ENCODE measurements at places on chromosomes 7 and 10. TPM values are rescaled to one million over a fixed set of nuclear protein-coding genes. Genes with fewer than 3 reads are reported as not detected.

MRPL43 gene
- 70.7 TPM for total RNA-seq

SLC29A4 gene
- total RNA-seq, result 120 TPM

IQUB gene
- 2.5 TPM for total RNA-seq

C10orf71 gene
- total RNA-seq, result not detected

NRG3 gene
- 32.2 TPM for total RNA-seq

CHAT gene
- not detected for total RNA-seq

CLRN3 gene
- 2.7 TPM for total RNA-seq

STYXL1 gene
- total RNA-seq, result 48.5 TPM

PHF14 gene
- 63.9 TPM for total RNA-seq

PRSS1 gene
- 26.9 TPM for total RNA-seq

ERCC6 gene
- total RNA-seq, result 30.2 TPM

ZNF503 gene
- total RNA-seq, result 33.7 TPM

- no peak for DNase-seq
These were observed 65.8 kb upstream of the CAMK2B start for GRCh38 chr7:44391171-44391570.

GRCh38 chr10:78868456-78868855 is 200.3 kb upstream of the ZMIZ1 start:
- no peak for DNase-seq

DNA sequence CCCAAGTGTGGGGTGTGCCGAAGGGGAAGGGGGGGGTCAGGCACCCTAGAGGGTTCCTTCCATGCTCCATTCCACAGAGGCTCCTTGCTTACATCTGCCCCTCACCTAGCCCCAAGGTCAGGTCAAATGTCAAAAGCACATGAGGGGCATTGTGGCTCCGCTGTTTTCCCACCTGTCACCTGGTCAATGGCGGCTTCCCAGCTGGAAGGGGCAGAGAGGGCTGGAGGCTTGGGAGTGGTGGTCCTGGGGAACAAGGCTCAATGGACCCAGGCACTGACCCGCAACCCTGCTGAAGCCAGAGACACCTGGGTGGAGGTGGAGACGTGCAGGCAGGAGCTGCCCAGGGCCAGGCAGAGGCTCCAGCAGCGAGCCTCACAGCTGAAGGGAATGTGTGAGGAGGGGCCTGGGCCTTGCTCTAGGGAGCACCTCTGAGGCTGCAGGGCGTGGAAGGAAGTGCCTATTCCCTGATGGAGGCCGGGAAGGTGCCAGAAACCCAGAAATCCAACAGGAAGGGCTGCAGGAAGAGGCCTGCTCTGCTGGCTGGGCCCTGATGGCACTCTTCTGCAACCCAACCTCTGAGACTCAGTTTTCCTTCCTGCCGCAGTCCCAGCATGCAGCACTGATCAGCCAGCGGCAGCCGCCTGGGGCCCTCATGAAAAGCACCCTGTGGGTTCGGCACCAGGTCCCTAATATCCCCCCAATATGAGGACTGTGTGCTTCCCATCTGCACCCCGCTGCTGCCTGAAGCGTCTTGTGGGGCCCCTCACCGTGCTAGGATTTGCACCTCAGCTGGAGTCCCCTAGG is 16.0 kb downstream of the RASGEF1A start:
- peak; percentile 5 for DNase-seq

DNA sequence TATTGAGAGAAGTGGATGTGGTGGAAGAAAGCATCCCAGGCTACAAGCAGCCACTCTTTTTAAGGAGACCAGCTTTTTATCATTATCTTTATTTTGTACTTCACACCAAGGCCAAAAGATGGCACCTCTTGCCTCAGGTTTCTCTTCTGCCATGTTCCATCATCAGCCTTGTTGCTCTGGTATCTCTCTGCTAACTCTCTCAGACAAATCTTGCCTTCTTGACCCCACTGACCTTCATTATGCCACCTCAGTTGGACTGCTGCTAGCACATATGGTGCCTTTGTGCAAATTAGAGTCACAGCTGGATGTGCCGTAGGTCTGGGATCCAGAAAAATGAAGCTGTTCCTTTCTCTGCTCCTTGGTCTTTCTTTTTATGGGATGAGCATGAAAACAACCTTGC is 47.1 kb upstream of the DYNC1I1 start:
- DNase-seq, result no peak

- DNase-seq, result no peak
These were observed 2.5 kb downstream of the CCDC6 start for GRCh38 chr10:59903871-59904270.

DNA sequence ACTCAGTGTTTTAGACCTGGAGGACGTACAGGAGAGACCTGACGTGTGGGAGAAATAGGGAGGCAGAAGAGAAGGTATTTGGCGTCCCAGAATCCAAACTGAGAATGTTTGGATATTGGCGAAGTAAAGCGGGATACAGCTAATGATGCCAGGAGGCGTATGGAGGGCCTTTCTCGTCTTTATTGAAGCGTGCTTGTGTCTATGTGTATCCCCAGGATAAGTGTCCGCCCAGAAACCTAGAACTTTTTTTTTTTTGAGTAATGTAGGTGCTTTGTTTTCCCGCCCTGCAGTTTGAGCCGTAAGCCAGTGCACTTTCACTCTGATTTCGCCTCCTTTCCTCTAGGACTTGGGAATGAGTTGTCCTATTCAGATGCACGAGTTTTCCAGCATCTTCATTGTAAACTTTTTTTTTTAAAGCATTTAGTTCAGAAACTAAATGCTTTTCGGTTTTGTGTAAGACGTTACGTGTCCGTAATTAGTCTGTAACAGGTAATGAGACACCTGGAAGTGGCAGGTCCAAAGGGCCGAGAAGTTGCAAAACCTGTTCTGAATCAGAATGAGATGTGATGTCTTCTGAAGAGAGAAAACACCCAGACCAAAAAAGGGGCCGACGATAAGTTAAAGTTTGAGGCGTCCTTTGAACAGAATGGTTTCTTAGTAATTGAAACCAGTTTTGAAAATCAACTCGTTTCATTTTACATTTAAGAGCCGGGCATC is 746 bp downstream of the ARL5B start:
- DNase-seq, result no peak

- no peak for DNase-seq
These were observed 20.2 kb upstream of the SMC3 start for GRCh38 chr10:110547139-110547761.

GRCh38 chr7:133265821-133266220 is 12.9 kb downstream of the EXOC4 start:
- no peak for DNase-seq

DNA sequence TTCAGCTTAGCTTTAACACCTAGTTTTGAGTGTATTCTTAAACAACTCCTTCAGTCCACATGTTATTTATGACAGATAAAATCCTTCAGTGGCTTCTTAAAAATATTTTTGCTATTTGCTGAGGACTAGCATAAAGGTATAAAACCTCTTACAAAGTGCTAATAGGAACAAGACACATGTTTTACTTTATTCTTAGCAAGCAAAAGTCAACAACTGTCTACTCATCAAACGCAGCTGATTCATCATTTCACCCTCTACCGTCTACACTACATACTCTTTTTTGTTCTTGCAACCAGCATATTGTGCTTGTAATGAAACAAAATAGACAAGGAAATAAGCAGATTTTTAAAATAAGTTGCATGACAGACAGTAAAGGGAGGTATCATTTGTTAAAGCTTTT is 319.7 kb downstream of the SNX13 start:
- DNase-seq, result no peak

GRCh38 chr7:153934629-153935028 is 117.6 kb upstream of the DPP6 start:
- DNase-seq, result no peak

- no peak for DNase-seq
These were observed 28.7 kb downstream of the PUS7 start for GRCh38 chr7:105493196-105493922.

DNA sequence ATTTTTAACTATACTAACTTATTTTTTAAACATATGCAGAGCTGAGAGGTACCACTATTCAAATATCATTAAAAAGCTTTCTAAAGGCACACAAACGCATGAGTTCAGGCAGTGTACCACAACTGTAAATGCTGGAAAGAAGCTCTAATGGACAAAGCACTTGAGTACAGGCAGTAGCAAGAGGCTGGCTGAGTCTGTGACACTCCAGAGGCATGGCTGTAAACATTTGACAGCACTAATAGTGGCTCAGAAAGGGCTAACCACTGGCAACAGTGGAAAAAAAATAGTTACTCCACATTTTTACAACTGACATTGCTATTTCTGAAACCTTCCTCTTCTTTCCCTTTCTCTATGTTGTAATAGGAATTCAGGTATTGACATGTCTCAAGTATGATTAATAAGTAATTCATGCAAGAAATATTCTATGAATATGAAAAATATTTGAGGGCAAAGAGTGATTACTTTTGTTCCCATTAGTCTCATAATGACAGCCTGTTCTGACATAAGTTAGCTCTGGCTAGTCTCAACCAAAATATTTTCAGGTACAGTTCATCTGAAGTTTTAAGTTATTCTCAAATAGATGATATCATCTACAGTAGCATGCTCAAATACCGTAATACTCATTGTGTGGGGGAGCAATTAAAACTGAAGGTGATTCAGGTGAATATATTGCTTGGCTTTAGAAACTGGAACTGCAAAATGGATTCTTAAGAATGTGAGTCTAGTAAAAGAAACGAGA is 324.0 kb upstream of the POT1 start:
- DNase-seq, result no peak

GRCh38 chr10:131700032-131700431 is 200.8 kb upstream of the PPP2R2D start:
- peak; percentile 6 for DNase-seq

GRCh38 chr7:36207451-36208291 is 54.6 kb downstream of the EEPD1 start:
- DNase-seq, result no peak

DNA sequence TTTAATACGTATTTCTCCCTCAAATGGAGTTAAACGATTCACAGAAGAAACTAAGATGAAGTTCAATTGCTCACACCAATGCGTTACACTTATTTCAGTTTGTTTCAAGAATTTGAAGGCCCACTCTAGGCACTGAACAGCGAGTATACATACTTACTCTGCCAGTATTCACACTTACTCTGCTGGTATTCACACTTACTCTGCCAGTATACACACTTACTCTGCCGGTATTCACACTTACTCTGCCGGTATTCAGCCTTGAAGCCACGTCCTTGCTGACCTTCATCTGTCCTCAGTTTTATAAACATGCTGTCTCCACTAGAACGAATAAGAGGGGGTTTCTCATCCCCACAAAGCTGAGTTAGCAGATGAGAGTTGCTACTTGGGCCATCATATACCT is 86.0 kb downstream of the CUBN start:
- no peak for DNase-seq

GRCh38 chr7:157616426-157616825 is 279.6 kb downstream of the DNAJB6 start:
- DNase-seq, result no peak

DNA sequence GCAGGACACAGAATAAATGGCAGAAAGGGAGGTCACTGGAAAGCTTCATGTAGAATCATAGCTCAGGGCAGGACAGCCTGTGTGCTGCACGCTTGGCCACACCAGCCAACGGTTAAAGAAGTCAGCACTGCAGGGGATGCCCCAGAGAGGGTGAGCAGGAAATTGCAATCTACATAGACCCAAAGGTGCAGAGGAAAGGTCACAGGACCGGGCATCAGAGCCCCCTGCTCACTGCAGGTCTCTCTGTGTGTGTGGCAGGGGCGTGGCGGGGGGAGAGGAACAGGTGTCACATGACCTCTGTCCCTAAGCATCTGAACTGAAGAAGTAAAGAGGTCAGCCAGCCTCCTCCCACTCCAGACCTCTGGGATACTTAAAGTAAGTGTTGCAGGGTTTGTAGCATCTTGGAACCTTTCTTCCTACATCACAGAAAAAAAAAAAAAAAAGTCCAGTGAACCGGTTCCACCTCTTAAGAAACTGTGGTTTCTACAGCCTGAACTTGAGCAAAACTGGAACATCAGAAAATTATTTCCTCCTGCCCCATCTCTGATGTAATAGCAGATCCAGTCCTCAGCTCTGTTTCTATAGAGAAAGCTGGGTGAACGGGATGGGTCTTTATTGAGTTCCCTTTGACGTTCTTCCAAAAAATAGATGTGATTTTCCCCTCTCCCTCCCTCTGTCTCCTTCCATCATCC is 64.3 kb downstream of the RGS10 start:
- DNase-seq, result no peak

- DNase-seq, result no peak
These were observed 9.4 kb upstream of the GET4 start for GRCh38 chr7:867001-867405.

GRCh38 chr7:158450476-158451124 is 137.0 kb downstream of the PTPRN2 start:
- DNase-seq, result no peak

DNA sequence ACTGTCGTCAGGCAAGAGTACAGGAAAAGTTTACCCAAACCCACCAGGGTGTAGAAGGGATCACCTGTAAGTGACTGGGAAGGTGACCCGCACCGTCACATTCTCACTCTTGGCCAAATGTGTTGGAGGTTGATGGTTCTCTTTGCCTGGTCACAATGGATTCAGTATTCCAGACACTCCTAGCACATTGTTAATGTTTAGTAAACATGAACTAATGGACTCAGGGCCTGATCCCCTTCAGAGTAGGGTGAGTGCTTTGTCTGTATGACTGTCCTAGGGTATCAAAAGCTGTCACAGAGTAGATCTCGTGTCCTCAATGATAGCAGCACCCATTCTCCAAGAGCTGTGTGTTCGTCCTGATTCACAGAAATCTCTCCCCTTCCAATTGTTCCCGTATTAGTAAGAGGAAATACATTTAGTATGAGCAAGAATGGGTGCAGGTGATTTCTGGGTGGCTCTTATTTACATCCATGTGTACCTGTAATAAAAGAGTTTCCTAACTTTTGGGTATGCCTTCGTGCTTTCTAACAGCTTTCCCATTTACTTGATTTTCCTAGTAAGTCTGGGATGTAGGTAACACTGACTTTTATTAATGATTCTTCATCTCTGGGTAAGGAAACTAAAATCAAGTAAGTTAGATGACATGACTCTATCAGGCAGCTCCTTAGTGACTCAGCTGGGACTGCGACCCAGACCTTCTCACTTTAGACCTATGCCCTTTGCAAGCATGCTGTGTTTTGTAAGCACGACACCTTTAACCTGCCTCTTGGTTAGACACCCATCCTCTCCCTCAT is 4.7 kb downstream of the EEPD1 start:
- no peak for DNase-seq

- no peak for DNase-seq
These were observed 52.7 kb downstream of the GPR85 start for GRCh38 chr7:113033959-113034358.

- peak; percentile 6 for DNase-seq
These were observed 76.3 kb downstream of the CFAP46 start for GRCh38 chr10:132865851-132866600.
